ENCODE measurements at places on chromosomes 2 and 18.

- DNase-seq, result no peak
These were observed 29.9 kb upstream of the STAT4 start for GRCh38 chr2:191180713-191181112.

- DNase-seq, result no peak
These were observed 88.4 kb upstream of the AFF3 start for GRCh38 chr2:100230754-100231153.

- DNase-seq, result no peak
These were observed 30.9 kb upstream of the COL5A2 start for GRCh38 chr2:189210250-189211087.

GRCh38 chr2:207711750-207712530 is 500 bp downstream of the CCNYL1 start:
- no peak for DNase-seq

GRCh38 chr2:43055985-43056384 is 170.4 kb downstream of the ZFP36L2 start:
- DNase-seq, result no peak

DNA sequence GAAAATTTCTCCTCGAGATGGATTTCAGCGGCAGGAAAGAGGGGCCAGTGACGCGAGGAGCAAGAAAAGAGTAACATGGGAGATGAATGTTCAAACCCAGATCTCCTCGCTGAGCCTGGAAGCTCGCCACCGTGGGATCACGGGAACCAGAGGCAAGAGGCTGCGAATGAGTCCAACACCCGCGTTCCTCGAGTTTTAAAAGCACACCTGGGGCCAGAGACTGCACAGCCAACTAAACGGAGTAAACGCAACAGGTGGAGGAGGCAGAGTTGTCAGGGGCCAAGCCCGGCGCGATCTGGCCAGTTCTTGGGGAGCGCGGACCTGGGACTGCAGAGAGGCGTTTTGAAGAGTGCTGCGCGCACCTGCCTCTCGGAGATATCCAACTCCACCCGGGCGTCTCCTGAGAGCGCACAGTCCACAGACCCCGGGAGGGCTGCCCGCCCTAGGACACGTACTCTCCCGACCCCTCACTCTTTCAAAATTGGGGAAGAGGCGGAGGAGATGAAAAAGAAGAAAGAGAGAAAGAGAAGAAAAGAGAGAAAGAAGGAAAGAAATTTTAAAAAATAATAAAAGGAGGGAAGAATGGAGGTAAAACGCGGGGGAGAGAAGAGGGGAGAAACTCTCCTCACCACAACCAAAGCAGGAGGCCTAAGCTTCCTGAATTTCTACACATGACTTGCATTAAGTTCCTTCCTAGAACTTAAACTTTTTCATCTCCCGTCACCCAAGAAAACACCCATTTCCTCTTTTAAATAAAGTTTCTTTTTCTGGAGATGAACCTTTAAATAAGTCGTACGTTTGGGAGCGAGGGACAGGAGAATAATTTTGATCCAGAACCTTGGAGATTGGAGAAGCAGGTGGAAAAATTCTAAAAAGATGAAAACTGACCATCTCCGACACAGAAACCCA is 5.3 kb upstream of the PAX3 start:
- no peak for DNase-seq

DNA sequence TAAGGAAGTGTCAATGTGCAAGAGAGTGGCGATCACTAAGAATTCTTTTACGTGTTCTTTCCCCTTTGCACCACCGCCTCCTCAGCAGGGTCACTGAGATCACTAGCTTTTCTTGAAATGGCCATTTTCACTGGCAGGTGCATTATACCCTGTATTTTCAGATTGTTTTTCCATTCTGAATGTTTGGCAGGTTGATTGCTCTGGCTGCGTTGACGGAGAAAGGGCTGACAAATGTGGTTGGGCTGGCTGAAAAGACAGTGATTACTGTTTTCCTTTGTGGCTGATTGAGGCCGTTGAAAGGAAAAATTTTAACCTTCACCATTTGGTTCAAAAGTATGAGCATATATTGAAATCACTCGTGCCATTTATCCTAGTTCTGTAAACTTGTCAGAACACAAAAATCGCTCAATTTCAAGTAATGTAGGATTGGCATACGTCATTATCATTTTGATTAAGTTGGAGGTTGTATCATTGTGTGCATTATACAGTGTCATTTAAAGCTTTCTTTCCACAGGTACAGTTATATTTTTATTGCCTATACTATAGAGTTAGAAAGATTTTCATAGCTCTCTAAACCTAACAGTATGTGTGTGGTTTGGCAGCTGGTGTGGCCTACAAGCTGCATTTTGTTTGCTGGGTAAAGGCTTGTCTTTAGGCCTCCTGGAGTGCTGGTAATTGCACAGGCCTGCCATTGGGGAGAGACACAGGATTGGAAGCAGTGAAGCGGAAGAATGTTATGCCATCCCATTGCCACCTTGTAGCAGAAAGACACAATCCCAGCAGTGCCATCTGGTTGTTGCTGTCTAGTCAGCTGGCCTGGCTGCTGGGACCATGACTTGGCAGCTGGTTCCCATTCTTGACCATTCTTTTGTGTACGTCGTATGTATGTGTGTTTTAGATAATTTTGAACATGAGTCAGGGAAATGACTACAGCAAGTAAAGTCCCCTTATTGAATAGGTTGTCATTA is 36.7 kb downstream of the DYNC1I2 start:
- no peak for DNase-seq

- DNase-seq, result no peak
These were observed 18.4 kb upstream of the CAB39 start for GRCh38 chr2:230694241-230694640.

GRCh38 chr2:3210257-3210656 is 167.4 kb downstream of the EIPR1 start:
- no peak for DNase-seq

DNA sequence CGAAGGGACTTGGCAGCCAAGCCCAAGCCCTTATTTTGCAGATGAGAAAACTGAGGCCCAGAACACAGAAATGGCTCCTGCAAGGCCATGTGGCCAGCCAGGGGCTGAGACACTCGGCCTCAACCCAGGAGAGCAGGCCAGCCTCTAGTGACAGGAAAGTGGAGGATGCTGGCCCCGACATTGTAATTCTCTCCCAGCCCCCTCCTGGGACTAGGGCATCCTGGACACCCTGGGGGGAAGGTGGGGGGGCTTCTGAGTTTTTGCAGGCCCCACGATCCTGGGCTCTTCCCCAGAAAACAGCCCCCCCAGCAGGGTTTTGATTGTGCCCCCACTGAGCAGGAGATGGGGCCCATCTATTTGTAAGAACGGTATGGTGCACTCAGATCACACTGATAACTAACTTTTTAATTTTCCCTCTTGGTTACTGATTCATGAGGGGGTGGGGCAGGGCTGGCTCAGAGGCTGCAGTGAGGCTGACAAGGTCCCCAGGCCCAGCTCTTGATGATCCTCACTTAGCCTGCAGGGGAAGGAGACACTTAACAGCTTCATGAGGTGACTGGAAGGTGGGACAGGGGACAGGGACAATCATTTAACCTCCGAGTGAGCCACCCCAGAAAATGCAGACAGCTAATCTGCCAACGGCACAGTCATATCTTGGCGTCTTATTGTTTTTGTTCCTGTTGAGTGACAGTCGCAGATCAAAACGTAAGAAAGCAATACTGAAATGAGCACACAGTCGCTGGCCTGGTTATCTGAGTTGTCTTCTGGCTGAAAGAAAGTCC is 18.9 kb downstream of the SMAD7 start:
- DNase-seq, result no peak

All from D721Med (cell line).